Activated CD8-positive, alpha-beta memory T cell treated with anti-CD3 and anti-CD28 coated beads, Interleukin-2, amount 10 ng/mL, durations not matched to agents 7 days and 5 days (primary cell): ENCODE measurements at places on chromosomes 5 and 9.

DNA sequence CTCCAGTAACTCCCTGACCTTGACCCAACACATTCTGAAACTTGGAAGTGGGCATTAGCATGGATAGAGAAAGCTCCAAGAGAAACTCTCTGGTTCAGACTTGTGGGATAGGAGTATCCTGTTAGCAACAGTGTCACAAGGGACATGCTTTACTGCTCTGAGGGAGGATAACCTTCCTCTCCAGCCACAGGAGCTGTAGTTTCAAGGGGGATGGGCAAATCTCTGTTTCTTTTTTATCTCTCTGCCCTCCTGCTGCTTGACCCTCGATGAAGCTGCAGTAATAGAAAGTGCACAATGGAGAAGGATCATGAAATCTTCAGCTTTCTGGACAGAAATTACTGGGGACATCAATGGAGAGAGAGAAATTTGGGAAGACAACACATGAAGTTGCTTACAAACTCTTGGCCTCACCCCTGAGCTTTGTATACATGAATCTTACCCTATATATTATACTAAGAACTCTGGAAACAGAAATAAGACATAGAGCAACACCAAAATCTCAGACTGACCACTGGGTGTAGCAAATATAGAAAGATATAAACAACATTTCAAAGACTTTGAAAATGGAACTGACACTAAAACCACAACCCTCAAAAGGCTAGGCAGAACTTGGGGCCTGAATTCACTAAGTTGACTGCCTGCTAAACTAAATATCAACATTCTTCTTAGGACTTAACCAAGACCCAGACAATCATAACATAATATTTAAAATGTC is 471.0 kb upstream of the MEF2C start:
- DNase-seq, result no peak

DNA sequence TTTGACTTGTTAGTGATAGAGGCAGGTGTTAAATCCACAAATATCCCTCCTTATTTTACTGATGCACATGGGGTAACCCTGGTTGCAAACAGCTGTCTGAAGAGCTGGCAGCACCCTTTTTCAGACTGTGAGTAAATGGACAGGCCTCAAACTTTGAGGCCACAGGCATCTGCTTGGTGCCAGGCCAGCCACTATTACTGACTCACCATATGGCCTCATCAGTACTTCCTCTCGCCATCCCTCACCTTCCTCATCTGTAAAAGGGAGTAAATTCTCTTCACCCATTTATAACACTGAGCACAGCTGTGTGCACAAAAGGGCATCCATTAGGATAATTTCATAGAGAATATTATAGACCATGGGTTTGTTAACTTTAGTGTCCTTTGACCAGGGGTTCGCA is 11.9 kb upstream of the TNIP1 start:
- no peak for DNase-seq

GRCh38 chr5:116532762-116533525 is 41.7 kb downstream of the SEMA6A start:
- no peak for DNase-seq

DNA sequence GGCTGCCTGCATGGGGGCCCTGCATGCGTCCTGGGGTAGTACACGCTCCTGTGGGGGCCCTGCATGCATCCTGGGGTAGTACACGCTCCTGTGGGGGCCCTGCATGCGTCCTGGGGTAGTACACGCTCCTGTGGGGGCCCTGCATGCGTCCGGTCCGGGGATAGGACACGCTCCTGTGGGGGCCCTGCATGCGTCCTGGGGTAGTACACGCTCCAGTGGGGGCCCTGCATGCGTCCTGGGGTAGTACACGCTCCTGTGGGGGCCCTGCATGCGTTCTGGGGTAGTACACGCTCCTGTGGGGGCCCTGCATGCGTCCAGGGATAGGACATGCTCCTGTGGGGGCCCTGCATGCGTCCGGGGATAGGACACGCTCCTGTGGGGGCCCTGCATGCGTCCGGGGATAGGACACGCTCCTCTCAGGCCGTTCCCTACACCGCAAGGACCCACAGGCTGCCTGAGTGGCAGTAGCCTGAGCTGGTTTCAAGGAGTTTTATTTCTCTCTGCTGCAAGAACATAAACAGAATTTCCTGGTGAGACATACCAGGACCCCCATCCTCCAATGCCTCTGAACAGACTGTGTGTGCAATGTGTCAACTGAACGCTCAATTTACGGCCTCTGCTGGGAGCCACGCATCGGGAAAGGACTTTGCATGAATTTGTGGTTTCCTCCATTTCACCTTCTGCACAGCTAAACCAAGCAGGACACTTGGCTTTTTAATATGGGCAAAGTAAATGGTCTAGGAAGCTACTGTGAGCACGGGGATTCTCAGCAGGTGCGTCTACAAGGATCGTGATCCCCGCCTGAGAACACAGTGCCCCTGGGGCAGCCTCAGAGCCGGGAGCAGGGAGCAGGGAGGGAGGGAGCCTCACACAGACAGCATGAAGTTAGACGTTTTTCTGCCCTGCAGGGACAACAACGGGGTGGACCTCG is 48.9 kb upstream of the CLPTM1L start:
- no peak for DNase-seq

GRCh38 chr5:95870105-95870672 is 47.7 kb upstream of the GLRX start:
- DNase-seq, result peak; percentile 59

DNA sequence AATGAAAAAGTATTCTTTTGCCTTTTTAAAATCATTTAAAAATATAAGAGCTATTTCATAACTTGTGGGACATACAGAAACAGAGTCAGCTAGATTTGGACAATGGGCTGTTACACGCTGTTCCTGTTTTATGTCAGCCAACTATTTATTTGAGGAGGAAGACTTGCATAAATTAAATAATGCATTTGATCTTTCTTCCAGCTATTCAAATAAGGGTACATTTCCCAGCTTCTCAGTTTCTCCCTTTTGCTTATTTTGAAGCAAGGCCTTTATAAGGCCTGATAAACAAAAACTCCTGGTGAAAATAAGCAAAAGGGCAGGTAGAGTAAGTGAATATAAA is 6.5 kb downstream of the STOM start:
- no peak for DNase-seq

- DNase-seq, result no peak
These were observed 15.6 kb downstream of the RALGDS start for GRCh38 chr9:133105461-133105770.

DNA sequence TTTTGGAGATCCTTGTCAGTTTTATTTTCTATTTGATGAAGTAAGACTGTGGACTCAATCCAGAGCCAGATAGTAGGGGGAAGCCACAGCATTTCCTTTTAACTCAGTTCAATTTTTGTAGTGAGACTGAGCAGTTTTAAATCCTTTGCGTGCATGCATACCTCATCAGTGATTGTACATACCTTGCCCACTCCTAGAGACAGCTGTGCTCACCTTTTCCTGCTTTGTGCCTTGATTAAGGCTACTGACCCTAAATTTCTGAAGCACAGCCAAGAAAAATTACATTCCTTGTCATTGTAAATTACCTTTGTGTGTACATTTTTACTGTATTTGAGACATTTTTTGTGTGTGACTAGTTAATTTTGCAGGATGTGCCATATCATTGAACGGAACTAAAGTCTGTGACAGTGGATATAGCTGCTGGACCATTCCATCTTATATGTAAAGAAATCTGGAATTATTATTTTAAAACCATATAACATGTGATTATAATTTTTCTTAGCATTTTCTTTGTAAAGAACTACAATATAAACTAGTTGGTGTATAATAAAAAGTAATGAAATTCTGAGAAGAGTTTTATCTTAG is 17.8 kb downstream of the DIMT1 start:
- DNase-seq, result no peak

DNA sequence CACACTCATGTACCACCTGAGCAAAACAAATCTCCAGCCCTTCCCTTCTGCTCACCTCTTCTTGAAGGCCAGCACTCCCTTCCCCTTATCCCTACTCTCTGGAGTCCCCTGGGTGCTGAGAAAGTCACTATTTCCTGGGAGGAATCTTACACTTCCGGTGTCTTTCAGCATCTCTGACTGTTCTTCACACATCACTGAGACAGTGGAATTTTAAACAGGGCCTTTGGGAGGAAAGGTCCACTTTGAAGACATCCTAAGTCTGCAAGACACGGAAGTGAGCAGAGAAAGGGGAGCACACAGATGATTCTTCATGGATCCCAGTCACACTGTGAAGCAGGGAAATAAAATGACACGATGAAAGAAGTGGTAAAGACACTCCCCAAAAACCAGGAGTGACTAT is 25.6 kb downstream of the FRMD3 start:
- DNase-seq, result no peak

- DNase-seq, result no peak
These were observed 24.8 kb downstream of the IL6ST start for GRCh38 chr5:55969956-55970355.

DNA sequence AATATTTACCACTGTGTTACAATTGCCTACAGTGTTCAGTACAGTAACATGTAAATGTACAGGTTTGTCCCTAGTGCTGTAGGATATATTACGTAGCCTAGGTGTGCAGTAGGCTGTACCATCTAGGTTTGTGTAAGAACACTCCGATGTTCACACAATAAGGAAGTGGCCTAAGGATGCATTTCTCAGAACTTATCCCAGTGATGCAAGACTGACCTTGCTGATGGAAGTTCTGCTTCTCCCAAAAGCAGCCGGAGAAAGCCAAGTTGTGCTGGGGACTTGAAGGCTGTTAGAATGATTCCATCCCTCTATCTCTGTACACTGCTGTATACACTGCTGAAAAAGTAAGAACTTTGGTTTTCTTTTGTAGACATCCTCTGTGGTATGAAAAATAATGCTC is 21.6 kb downstream of the NEUROG1 start:
- no peak for DNase-seq

DNA sequence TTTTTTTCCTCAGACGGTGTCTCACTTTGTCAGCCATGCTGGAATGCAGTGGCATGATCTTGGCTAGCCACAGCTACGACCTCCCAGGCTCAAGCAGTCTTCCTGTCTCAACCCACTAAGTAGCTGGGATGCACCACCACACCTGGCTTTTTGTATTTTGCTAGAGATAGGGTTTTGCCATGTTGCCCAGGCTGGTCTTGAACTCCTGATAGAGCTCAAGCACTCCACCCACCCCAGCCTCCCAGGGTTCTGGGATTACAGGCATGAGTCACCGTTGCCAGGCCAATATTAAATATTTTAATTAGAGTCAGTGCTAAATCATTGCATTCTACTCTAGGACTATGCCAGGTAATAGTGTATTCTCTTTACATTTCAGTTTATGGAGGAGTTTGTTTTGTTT is 41.5 kb downstream of the UBE2R2 start:
- no peak for DNase-seq

DNA sequence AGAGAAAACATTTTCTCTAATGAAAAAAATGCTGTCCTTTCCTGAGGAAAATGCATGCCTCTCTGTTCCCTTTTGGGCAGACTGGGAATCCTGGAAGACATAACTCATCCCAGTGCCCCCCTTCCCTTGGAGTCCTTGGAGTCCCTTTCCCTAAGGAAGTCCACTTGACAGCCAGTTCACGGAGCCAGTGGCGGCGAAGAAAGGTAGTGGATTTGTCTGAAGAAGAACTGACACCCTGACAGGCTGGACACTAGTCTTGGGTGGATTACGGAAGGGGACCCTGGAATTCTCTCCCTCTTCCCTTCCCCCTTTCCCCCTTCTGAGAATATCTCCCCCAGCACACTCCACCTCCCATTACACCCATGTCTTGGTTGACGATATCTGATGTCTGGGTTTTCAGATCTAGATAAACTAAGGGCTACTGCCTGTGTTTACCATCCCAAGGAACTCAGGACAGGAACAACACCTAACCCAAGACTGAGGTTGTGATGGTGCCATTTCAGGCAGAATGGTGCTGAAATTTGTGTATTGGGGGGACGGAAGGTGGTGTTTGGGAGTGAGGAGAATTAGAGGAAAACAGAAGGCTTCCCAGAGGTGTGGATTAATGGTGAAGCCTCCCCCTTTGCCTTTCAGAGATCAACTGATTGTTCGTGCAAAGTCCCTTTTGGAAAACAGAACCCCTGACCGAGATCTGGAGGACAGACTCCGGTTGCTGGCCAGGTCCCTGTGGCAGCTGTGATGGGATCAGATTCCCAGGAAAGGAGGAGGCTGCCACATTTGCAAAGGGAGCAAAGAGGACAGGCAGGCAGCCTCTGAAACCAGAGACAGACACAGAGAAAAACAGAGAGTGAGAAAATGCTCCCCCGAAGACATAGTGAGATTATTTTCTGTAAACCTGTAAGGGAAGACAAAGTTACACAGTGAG is 704 bp downstream of the SPARC start:
- DNase-seq, result no peak

DNA sequence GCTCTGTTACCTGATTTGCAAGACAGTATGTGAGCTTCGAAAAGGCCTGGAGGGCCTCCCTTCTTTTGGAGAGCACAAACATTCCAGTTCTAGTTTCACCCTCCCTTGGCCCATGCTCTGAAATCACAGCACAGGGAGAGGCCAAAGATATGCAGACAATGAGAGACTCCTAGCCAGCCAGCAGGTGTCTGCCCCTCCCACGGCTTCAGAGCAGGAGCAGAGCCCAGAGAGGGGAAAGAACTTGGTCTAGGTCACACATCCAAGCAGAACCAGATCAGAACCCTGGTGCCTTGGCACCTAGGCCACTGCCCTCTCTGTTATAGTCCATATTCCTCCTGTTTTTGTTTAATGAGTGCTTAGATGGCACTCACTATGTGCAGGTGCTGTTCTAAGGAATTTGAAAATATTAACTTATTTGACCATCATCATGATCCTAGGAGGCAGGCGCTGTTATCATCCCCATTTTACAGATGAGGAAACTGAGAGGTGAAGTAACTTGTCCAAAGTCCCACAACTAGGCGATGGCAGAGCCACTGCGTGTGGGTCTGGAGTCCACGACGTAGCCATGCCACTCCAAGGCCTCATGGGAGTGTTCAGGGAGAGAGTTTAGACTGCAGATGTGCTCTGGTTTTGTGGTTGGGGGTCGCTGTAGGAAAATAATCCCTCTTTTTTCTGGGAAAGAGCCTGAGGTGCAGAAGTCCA is 27.2 kb downstream of the TMOD1 start:
- no peak for DNase-seq

DNA sequence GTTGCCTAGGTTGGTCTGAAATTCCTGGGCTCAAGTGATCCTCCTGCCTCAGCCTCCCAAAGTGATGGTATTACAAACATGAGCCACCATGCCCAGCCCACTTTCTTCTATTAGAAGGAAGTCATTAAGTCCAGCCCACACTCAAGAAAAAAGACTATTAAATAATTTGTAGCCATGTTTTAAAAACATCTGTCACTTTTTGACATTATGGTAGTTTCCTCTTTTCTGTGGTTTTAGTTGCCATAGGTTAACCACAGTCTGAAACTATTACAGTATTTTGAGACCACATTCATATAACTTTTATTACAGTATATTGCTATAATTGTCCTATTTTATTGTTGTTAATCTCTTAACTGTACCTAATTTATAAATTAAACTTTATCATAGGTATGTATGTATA is 31.9 kb upstream of the C5orf24 start:
- no peak for DNase-seq

GRCh38 chr5:135840959-135841358 is 6.5 kb downstream of the SLC25A48 start:
- no peak for DNase-seq

- DNase-seq, result no peak
These were observed 23.9 kb downstream of the SLC46A2 start for GRCh38 chr9:112866662-112867274.

GRCh38 chr5:110590187-110590586 is 136.3 kb downstream of the TMEM232 start:
- DNase-seq, result no peak
